ENCODE measurements at places on chromosomes 3 and 15.

DNA sequence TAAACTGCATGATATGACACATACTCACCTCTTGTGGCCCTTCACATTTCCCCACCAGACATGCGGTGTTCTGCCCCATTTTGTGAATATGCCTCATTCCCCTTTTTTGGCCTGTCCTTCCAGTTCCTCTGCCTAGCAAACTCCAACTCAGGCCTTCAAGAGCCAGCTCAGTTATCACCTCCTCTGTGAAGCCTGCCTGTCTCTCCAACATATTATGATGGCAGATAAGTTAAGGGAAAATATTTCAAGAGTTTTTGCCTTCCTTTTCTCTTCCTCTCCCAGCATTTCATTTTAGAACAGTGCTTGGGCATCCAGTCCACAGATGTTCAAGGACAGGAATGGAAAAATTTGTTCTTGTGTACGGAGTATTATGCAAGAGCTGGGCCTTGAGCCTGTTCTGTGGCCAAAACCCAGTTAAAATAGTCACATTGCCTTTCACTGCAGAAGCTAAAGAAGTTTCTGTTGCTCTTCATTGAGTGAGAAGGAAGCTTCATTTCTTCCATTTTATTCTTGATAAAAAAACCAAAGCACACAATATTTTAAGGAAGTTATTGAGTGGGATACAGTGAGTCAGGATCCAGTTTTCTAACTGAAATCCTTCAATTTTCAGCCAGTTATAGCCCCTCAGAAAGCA is 192.0 kb downstream of the GHSR start:
- DNase-seq = no peak

DNA sequence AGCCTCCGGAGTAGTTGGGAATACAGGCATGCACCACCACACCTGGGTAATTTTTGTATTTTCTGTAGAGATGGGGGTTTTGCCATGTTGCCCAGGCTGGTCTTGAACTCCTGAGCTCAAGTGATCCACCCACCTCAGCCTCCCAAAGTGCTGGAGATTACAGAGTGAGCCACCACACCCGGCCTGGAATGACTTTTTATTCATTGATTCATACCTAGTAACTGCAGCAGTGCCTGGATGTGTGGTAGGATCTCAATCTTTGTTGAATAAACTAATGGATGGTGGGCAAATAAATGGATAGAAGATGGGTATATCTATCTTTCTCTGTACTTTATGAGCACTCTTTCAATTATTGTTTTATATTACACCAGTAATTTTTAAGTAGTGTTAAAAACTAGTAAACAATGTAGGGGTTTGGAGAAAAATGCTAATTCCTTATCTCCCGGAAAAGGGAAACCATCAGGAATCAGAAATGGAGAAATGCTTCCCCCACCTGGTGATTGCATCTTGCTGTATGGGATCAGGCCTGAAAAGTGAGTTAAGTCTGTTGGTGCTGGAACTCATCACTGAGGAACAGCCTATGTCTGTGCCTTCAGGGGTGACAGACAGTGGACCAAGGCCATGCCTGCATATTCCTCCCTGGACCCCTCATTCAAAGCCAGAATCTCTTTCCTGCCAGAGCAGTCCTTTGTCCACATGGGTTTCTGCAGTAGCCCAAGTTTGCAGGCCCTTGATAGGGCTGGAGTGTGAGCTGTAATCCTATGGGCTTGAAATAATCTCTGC is 161.0 kb upstream of the CTDSPL start:
- DNase-seq = no peak

DNA sequence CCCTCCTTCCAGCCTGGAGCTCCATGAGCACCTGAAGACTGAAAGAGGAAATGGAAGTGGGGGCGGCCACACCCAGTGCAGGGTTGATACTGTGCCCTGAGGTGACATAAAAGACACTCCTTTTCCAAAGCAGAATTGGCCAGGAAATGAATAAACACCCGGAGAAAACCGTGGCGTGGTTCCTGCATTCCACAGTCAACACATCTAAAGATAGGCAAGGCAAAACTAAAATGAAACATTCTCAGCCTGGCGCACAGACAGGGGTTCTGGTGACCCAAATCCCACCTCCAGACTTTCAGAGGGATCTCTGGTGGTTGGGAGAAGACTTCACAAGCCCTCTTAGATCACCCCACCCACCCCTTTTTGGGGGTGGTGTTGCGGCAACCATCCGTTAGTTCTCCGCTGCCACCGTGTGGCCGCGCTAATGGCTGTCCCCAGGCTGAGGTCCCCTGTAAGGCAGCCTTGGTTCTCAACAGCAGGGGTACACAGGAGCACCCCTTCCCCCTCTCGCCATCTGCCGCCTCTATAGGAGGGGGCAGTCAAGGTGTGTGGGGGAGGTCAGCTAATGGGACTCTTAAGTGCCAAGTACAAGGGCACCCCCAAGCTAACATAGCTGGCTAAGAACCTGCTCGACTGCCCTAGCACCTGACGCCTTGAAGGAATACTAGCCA is 2.5 kb upstream of the MST1R start:
- peak; percentile 64 for DNase-seq

GRCh38 chr15:81360491-81360890 is 13.5 kb downstream of the TMC3 start:
- DNase-seq = no peak

- no peak for DNase-seq
Measured at GRCh38 chr3:4996223-4996765, 17.1 kb downstream of the BHLHE40 start.

- DNase-seq = no peak
Measured at GRCh38 chr3:105316331-105316730, 50.4 kb upstream of the ALCAM start.

GRCh38 chr15:93035953-93036810 is 52.8 kb downstream of the RGMA start:
- DNase-seq = peak; percentile 34

- no peak for DNase-seq
Measured at GRCh38 chr3:31186041-31186440, 291.6 kb upstream of the GADL1 start.

DNA sequence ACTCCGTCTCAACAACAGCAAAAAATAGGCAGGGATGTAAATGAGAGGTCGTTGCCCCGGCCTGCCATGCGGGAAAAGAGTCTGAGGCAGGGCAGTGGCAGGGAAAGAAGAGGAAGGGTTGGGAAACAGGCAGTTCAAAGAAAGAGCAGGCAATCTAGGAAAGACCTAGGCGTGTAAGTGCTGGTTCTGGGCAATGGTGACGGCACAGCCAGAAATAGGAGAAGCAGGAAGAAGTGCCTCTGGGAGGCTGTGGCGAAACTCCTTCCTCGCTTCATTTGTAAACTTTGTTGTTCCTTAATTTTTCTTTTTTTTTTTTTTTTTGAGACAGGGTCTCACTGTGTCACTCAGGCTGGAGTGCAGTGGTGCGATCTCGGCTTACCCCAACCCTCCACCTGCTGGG is 4.3 kb downstream of the SLC51A start:
- no peak for DNase-seq

- DNase-seq = no peak
Measured at GRCh38 chr15:100777821-100778220, 101.8 kb upstream of the ALDH1A3 start.

DNA sequence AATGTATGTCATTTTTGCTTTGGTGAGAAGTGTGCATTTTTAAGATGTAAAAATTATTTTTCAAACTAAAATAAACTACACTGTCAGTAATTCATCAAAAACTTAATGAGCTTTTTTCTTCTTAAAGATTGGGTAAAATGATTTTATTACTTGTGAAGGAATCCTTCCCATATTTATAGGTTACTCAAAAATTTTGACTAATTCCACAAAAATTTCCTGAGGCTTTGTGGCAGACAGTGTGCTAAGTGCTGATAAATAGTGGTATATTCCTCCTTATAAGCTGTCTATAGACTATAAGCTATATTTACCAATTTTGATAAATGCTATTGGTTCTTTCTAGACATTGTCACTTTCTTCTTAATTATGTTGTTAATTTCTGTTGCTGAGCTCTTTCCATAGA is 284.5 kb upstream of the SEMA6D start:
- no peak for DNase-seq

- DNase-seq = no peak
Measured at GRCh38 chr3:77191640-77192039, 151.7 kb downstream of the ROBO2 start.

DNA sequence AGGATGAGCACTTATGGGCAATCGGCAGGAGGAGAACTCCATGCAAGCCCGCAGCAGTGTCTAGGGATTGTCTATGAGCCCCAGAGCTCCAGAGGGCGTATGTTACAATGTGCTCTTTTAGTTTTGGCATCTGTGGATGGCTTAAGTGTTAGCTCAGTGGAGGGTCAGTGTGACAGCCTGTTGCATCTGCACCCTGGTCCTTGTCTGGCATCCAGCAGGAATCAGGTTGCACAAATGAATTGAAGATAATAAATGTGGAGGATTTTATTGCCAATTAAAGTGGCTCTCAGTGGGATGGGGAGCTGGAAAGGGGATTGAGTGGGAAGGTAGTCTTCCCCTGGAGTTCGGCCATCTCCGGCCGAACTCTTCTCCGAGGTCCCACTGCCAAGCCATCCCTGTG is 11.8 kb upstream of the PRICKLE2 start:
- DNase-seq = no peak

DNA sequence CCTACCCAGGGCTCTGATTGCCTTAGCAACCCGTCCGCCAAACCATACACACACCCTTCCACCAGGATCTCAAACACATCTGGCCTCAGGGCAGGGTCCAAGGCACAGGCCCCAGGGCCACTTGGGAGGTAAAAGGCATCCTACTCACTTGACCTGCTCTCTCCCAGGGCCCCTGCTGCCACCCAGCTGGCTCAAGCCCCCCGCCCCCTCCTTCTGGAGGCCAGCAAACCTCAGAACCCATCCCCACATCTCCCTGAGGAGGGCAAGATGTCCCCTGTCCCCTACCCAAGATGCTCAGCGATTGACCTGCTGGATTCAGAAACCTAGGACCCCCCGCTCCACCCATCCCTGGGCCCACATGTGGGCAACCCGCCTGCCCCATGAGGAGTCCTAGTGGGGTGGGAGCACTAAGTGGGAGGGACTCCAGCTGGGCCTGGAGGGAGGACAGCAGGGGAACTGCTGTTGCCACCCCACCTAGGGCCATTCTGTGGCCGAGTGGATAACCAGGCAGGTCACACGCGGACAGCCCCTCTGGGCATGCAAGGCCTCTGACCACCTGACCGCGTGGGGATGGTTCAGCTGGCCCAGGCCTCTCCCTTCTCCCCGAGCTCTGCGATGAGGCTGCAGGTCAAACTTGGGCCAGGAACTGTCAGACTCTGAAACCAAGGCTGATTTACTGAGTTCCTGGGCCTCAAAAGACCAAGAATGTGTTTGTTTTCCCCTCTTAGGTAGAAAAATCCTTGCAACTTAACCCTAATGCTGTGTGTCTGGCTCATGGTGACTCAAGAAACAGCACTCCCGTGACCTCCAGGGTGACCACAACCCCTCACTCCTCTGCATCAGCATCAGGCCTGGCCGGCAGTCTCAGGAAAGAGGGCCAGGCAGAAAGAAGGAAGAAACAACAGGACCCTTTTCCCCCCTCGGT is 4.2 kb downstream of the MFGE8 start:
- no peak for DNase-seq

DNA sequence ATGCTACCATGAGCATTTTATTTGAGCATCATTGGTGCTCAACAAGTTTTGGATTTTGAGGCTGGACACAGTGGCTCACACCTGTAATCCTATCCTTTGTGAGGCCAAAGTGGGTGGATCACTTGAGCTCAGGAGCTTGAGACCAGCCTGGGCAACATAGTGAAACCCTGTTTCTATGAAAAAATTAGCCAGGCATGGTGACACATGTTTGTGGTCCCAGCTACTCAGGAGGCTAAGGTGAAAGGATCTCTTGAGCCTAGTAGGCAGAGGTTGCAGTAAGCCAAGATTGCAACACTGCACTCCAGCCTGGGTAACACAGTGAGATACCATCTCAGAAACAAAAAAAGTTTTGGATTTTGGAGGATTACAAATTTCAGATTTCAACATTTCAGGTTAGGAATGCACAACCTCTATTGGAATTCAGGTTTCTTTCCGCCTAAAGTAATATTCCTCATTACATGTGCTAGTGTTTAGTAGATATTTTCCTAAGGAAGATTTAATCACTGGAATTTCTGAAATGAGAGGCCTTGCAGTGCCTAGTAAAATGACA is 27.6 kb downstream of the CNOT10 start:
- DNase-seq = no peak

DNA sequence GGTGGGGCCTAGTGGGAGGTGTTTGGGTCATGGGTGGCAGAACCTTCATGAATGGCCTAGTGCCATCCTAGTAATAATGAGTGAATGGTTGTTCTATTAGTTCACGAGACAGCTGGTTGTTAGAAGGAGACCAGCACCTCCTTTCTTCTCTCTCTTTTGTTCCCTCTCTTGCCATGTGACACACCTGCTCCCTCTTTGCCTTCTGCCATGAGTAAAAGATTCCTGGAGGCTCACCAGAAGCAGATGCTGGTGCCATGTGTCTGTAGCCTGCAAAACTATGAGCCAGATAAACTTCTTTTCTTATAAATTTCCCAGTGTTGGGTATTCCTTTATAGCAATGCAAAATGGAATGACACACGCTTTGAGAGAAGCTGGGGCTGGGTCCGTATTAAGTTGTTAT is 89.0 kb upstream of the SLC4A7 start:
- no peak for DNase-seq

DNA sequence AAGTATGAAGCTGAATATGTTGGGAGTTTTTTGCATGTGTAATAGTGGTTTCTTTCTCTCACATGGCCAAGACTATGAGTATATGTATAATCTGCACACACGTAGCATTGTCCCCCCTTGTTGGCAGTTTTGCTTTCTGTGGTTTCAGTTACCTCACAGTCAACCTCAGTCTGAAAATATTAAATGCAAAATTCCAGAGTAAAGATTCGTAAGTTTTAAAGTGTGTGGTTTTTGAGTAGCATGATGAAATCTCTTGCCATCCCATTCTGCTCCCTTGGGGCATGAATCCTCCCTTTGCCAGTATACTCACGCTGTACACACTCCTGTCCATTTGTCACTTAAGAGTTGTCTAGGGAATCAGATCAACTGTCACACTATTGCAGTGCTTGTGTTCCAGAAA is 742.0 kb upstream of the CCDC54 start:
- DNase-seq = no peak

DNA sequence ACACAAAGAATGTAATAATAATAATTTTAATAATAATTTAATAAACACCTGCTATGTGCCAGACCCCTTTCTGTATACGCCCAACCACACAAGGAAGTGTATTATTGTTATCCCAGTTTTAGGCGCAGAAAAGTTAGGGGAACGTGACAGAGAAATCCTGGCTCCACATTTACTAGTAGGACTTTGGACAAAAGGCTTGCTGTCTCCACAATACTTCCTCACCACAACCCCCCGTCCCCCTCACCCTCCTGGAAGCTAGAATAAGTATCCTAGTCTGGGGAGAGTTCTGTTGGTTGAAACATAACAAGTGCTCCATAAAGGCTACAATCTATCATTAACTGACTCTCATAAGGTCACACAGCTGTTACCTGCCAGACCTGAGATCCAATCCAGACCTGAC is 488 bp upstream of the IL17RD start:
- DNase-seq = no peak

DNA sequence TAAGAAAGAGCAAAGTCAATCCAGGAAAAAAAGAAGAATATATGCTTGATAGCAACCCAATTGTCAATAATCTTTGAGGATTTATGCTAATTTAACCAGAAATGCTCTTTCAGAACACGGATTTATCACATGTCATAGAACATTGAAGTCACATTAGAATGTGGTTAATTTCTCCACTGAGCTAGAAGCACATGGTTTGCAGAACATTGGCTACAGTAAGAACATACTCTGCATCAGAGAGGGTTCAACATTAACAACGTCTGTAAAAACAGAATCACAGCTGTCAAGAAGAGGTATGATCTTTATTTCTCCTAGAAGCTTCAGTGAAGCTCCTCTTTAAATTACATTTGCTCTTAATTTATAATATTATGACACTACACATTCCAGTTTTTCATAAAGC is 619.7 kb upstream of the AGTR1 start:
- DNase-seq = no peak
